Left ventricle myocardium superior (tissue), 1 donor: ENCODE measurements at places on chromosomes 4 and X.

DNA sequence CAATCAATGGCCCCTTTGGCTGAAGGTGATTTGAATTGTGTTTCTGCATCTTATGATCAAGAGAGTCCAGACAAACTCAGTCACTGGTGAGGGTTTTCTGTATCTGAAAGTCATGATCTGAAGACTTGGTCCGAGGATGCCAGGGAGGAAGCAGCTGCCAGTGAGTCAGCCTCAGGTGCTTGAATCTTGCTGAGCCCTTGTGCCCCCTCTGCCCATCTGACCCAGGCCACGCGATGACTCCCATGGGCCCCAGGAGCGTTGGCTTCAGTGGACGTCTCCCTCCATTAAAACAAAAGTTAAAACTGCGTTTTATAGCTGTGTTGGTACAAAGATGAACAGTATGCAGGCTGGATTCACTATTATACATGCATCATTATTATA, 62.0 kb downstream of the HTRA3 start:
- no peak for DNase-seq

- DNase-seq, result no peak
These were observed 7.3 kb downstream of the SUV39H1 start for GRCh38 chrX:48703642-48704481.

DNA sequence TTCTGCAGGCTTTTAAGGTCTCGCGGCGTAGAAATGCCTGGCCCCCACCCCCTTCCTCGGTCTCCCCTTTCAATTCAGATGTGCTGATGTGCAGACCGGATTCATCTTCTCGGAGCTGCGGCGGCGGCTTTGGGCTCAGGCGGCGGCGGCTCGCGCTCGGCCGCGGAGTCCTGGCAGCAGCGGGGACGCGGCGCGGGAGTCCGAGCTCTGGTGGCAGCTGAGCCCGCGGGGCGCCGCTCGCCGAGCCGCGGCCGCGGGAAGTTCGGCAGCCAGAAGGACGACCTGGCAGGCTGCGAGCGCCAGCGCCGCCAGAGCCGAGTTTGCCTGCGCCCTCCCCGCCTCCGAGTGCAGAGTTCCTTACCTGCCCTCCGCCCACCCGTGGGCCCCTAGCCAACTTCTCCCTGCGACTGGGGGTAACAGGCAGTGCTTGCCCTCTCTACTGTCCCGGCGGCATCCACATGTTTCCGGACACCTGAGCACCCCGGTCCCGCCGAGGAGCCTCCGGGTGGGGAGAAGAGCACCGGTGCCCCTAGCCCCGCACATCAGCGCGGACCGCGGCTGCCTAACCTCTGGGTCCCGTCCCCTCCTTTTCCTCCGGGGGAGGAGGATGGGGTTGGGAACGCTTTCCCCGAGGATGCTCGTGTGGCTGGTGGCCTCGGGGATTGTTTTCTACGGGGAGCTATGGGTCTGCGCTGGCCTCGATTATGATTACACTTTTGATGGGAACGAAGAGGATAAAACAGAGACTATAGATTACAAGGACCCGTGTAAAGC, 448 bp downstream of the TLL1 start:
- DNase-seq, result peak; percentile 59

- peak; percentile 48 for DNase-seq
These were observed 41.1 kb upstream of the WDR1 start for GRCh38 chr4:10157478-10158332.

DNA sequence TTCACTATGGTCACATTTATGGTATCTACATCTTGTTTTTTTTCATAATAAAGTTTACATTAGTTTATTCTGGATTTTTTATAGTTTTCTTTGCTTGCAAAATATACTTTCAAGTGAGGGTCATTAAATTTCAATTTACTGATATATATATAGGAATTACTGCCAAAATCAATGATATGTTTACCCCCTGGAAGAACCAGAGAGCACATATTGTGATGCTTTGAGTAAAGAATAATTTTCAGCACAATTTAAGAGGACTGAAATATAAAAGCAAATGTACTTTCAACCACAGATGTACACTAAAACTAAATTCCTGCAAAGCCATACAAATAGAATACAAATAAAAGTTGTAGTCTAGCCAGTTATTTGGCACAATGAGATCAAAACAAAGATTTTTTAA, 242.2 kb upstream of the PCDH18 start:
- DNase-seq, result no peak

DNA sequence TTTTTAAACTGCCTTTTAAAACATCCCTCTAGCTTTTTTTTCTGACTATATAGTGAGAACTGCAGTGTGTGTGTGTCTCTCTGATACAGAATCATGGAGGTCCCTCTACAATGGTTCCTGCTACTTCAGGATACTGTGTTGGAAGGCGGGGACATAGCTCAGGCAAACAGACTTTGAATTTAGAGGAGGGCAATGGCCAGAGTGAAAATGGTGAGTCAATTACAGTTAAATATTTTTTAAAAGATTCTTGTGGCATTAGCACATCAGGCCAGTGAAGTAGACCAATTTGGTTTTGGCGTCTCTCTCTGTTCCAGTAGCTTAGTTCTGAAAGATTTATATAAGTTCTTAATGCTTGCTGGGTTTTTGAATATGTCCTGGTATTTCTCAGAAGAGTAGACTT, 47.1 kb downstream of the ALG13 start:
- no peak for DNase-seq

DNA sequence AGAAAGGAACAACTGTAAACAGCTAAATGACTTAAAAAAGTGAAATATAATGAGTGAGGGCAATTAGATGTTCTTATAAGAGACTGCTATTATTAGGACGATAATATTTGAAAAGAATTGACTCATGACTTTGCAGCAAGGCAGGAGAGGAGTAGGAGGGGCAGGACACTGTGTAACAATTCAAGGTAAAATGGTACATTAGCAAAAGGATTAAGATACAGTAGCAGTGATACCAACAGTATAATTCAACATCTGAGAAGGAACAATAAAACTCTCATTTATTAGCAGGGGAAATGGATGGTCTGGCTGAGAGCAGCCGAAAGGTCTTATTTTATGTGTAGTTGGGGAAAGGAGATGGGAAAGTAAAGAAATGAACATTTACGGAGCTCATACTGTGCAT, 315.5 kb upstream of the BOD1L1 start:
- DNase-seq, result no peak

GRCh38 chr4:108213308-108213707, 44.6 kb upstream of the LEF1 start:
- DNase-seq, result no peak

GRCh38 chr4:76712564-76712963, 185.4 kb downstream of the SOWAHB start:
- no peak for DNase-seq

- no peak for DNase-seq
These were observed 136.8 kb upstream of the AFF2 start for GRCh38 chrX:148363471-148364235.

DNA sequence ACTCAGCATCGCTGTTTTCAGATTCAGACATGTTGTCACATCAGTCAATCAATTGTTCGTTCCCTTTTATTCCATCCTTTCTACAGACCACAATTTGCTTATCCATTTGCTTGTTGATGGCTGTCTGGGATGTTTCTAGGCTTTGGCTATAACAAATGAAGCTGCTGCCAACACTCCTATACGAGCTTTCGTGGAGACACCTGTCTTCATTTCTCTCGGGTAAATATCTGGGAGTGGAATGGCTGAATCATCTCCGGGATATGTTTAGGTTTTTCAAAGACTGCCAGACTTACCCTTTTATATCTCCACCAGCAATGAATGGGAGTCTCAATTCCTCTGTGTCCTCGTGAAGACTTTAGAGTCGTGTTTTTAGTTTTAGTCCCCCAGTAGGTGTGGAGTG, 118.9 kb downstream of the SORCS2 start:
- DNase-seq, result no peak

GRCh38 chr4:168028568-168028967, 63.8 kb upstream of the ANXA10 start:
- no peak for DNase-seq

DNA sequence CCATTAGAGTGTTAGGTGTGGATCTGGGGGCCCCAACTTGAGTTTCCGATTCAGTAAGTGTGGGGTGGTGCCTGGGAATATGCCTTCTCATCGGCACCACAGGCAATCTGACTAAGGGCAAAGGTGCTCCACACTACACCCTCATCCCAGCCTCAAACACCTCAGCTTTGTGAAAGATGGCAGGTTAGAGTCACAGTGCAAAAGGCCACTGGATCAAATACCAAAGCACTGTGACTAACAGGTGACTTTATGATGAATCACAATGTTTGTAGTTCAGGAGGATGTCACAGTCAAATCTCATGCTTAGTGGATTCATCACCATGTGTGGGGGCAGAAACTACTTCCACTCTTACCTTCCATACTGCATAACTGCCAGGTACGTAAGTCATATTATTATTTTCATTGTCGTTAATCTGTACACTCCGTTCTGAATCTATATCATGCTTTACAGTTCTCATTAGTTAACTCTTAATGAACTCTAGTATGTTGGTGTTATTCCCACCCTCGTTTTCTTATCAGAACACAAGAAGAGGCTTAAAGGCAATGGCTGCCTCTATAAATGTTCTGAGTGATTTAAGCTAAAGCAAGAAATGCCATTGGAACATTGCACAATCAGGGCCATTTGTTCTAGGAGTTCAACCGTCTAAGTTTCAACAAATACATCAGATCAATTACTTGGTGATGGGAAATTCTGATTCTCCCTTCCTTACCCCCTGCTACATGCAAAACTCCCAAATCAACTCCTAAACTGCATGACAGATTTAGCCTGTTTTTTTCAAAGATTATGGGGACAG, 50.2 kb downstream of the PRKG2 start:
- no peak for DNase-seq

DNA sequence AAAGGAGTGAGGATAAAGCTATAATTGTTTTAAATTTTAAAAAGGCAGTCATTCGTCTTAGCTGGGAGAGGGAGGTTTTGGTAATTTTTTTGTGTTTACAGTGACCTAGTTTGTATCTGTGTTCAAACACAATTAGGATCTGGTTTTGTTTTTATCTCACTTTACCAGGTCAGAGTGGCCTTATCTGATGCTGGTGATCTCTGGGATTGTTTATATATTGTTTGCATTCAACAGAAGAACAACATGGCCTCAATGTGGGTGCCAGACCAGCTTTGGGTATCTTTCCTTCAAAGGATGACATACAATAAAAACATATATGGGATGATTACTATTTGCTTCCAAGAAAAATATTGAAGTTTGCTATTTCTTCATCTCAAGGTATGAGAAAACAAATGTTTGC, 272.2 kb upstream of the UGT8 start:
- DNase-seq, result no peak

- DNase-seq, result no peak
These were observed 71.5 kb downstream of the AFF1 start for GRCh38 chr4:87006426-87006675.

GRCh38 chr4:158065603-158066002, 107.2 kb downstream of the GASK1B start:
- no peak for DNase-seq

DNA sequence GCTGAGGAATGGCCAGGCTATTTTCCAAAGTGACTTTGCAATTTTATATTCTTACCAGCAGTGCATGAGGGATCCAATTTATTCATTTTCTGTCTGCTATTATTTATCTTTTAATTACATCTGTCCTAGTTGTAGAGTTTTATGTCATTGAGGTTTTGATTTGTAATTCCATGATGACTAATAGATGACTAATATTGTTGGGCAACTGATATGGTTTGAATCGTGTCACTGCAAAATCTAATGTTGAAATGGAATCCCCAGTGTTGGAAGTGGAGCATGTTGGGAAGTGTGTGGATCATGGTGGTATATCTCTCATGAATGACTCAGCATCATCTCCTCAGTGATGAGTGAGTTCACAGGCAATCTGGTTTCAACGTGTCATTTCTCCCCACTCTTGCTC, 201.5 kb downstream of the TBX22 start:
- no peak for DNase-seq

DNA sequence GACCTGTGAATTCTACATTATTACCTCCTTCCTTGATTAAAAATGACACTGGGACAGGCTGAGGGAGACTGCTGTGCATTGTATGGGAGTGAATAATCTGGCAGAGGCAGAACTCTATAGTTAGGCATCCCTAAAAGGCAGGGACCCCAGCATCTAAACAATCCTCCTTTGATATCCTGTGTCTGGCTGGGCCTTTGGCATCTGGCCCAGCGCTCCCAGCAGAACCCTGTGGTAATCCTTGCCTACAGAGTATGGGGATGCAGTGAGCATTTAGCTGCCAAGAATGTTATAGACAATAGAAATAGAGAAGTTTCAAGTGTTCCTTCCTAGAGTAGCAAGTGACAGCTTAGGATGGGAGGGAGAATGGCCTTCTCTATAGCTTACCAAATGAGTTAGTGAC, 38.5 kb downstream of the ZCCHC12 start:
- DNase-seq, result peak; percentile 23

DNA sequence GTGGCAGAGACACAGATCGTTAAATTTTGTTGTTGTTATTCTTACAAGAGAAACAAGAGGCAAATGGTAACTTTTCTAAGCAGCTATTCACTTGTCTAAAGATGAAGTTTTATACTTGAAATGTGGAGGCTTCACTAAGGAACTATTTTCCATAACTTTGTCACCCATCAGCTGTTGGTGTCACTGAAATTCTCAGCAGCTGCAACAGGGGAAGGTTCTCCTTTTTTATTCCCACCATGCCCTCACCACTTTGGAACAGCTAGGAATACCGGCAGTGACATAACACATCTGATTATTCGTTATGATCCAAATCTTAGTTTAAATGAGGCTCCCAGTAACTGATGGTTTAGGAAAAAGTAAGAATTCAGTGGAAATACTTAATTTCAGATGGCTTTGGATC, 147.0 kb upstream of the LEF1 start:
- DNase-seq, result no peak

DNA sequence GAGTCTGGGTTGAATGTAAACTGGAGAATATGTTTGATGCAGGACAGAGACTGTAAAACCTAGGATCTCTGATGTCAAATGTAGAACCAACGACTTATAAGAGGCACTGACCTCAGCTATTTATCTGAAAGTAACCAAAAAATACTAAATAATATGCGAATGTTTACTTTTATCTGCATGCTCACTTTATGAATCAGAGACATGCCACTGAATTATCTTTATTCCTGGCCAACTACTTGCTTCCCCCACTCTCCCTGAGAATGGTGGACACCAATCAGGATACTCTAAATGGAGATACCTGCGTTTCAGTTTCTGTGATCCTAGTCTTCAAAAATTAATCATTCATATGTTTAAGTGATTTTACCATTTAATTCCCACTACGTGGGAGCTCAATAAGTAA, 1038.4 kb upstream of the PABPC4L start:
- no peak for DNase-seq

DNA sequence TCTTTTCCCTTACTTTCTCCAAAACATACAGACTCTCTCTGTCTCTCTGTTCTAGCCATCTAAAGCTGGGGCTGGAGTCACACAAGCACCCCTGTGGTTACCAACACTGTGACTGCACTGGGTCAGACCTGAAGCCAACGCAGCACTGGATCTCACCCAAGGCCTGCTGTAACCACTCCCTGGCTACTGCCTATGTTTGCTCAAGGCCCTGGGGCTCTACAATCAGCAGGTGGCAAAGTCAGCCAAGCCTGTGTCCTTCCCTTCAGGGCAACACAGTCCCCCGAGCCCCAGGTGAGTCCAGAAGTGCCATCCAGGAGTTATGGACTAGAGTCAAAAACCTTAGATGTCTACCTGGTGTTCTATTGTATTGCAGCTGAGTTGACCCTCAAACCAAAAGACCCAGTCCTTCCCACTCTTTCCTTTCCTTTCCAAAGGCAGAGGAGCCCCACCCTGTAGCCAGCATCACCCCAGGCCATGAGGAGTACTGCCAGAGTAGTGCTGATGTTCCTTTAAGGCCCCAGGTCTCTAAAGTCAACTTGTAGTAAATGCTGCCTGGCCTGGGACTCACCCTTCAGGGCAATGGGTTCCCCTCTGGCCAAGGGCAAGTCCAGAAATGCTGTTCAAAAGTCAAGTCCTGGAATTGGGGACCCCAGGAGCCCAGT, 58.8 kb upstream of the RAP2C start:
- DNase-seq, result no peak
